SW 1271 (cell line): ENCODE measurements at places on chromosomes 4 and X.

DNA sequence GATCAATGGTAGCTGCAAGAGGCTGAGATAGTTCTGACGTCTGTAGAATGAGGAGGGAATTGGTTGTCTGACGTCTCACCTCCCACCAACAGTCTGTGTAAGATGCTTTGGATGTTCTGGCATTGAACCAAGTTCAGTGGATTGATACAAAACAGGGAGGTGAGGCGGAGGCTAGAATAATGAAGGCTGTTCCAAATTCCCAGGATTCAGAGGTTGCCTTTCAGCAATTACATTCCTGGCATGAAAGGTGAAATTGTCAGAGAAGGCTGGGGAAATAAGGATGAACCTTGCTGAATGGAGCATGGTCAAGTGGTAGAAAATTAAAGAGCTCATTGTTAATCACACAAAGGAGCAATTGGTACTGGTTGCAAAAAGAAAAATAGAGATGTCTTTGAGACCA, 241.6 kb downstream of the FBXW7 start:
- DNase-seq: no peak

DNA sequence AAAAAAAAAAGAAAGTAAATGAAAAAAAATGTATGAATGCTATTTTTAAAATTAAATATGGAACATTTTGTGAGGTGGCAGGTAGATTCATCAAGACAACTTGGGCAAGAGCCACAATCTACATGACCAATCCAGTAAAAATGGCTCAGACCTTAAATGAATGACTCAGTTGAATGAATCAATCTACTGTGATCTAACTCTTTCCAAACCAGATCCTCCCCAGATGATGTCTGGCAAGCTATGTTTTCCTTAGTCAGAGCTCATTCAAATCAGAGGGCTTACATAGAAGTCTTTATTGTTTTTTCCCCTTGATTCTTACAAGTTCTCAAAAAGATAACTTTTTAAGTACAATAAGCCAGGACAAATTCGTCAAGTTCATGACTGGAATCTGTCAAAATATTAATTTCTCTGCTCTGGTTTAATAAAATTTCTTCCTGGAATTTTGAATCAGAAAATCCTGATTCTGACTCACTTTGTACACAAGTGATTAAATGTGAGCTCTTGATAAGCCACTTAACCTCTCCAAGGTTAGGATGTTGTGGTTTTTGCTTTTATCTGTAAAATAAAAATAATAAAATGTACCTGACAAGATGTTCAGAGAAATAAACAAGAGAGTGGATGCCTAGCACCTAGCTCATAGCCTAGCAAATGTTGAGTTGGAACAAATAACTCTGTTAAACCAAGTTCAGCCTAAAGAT, 105.6 kb upstream of the SMIM31 start:
- no peak for DNase-seq

- DNase-seq: no peak
These were observed 124.1 kb upstream of the IGFBP7 start for GRCh38 chr4:57234252-57234775.

DNA sequence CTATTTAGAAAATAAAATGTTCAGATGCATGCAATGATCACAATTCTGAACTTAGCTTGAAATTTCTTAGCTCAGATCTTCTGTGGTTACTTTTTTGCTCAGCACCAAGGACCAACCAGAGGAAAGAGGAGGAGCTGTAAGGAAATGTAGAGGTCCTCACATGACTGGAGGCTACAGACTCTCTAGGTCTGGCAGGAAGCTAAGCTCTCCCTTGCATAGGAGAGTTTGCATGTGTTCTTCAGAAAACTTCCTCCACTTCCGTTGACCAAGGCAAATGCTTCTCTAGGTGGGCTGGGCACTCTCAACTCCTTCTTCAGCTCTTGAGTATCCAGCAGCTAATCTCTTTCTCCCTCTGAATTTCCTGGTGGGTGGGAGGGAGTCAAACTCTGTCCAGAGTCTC, 119.6 kb downstream of the BTC start:
- DNase-seq: no peak

DNA sequence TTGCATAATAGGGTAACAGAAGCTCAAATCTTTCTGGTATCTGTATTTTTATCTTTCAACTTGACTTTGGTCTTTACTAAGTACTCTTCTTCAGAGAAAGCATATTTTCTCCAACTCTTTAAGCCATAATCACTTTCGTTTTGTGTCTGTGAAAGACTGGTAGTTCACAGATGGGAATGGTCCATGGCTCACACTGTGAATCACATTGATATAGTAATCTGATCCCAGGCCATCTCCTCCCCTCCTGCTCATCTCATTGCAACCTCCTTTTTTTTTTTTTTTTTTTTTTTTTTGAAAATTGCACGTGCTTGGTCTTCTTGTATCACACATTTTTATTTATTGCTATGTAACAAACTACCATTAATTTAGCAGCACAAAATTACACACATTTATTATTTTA, 694.5 kb upstream of the SLIT2 start:
- DNase-seq: no peak

- no peak for DNase-seq
These were observed 48.0 kb downstream of the SEC24D start for GRCh38 chr4:118787844-118788380.

GRCh38 chr4:55756208-55756607, 63.4 kb upstream of the EXOC1L start:
- DNase-seq: no peak
